Islet precursor cell (in vitro differentiated cells): ENCODE measurements at places on chromosomes 2 and 18.

GRCh38 chr2:157874348-157874747 lies 1.8 kb downstream of the ACVR1 start:
- no peak for DNase-seq

- no peak for DNase-seq
Measured at GRCh38 chr2:24297663-24298062, 62.7 kb downstream of the ITSN2 start.

DNA sequence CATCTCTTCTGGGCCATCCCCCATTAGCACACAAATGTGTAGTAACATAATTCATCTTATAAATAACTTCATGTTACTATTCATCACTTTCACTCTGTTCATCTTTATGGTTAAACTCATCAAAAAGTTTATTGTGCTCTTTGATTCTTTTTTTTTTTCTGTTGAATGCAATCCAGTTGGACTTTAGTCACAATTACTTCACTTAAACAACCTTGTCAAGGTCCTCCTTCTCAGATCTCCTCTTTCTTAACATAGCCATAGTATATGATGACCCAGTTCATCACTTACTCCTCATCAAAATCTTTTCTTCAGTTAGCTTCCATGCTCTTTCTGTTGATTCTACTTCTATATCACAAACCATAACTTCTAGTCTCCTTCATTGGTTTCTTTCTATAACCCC lies 80.2 kb upstream of the ZC3H15 start:
- no peak for DNase-seq

- no peak for DNase-seq
Measured at GRCh38 chr18:6059551-6059950, 164.2 kb upstream of the TMEM200C start.

DNA sequence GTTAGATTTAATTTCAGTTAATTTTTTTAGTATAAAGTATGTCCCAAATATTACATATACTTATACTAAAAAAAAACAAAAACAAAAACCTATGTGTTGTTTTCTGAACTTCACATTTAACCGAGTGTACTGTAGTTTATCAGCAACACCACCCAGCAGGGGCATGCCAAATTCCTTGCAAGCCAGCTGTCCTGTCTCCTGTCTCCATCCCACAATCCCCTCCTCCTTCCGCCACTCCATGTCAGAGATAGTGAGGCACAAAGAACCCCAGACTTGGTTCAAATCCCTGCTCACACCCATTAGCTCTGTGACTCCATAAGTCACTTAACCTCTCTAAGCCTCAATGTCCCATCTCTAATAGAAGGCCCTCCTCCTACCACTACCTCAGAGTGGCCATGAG lies 9.4 kb downstream of the CHST10 start:
- no peak for DNase-seq

DNA sequence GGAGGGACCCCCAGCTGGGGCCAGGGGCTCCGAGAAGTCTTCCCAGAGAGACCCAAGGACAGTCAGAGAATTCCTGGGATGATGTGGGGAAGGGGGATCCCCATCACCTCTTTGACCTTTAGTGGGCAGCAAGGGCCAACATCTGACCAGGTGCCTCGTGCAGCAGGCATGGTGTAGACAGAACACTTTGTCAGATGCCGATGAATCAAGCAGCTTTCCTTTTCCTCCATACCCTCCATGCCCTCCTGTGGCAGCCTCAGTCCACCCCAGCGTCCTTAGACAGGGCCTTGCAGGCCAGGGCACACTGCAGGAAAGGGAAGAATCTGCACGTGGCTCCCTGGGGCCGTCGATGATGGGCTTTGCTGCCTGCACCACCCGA lies 26.3 kb downstream of the GPR55 start:
- peak; percentile 41 for DNase-seq

DNA sequence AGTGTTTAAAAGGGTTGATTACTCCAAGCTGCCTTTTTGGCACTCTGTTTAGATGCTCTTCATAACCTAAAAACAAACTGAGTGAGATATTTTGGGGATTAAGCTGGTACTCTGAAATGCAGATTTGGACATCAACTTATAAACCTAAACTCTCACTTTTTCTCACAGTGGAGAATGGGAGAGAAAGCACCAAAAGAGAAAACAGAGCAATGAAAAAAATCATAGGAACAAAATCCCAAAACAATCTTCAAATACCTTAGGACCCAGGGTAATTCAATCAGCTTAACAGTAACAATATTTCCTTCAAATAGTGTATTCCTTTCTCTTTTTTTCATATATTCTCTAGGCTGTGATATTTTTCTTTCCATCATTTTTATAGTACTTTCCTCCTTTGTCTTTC lies 11.5 kb downstream of the LRP1B start:
- DNase-seq = no peak

GRCh38 chr18:44996261-44996660 lies 315.6 kb downstream of the SETBP1 start:
- DNase-seq = no peak
